GM20000 (cell line): ENCODE measurements at places on chromosomes 1 and 21.

DNA sequence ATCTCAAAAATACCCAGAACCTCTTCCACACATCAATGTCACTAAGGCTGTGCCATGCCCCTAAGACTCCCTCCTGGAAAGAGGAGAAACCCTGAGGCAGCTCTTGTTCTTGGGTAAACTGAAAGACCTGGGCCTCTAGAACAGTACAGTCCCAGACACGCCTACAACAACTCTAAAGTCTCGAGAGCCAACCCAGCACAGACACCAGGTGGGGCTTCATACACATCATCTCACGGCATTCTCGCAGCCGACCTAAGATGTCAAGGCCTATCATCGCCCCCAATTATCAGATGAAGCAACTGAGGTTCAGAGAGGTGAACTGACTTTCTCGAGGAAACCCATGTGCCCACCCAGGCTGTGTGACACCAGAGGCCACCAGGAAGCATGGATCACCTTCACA, 70.6 kb downstream of the MRPL37 start:
- DNase-seq, result no peak

- DNase-seq, result no peak
Measured at GRCh38 chr1:245754463-245754961, 599.7 kb downstream of the KIF26B start.

- DNase-seq, result peak; percentile 87
Measured at GRCh38 chr1:1959840-1960479, 40.9 kb upstream of the TMEM52 start.

DNA sequence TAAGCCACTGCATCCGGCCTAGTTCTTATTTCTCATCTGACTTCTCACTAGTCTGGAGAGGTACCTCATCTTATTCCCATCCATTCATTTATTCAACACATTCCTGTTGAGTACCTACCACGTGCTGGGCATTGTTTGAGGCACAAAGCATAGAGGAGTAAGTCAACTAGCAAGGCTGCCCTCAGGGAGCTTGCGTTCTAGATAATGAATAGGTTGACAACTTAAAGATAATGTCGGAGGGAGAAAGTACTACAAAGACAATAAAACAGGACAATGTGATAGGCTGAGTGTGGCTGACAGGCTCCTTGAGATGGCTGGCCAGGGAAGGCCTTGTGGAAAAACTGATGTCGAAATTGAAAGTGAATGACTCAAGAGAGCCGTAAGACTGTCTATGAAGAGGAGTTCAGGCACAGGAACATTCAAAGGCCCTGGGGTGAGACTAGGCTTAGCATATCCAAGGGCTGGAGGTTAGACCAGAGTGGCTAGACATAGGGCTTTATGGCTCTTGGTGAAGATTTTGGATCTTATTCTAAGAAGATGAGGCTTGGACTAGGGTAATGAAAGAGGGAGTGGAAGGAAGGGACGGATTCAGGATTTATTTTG, 18.3 kb downstream of the SPATA21 start:
- DNase-seq, result no peak

DNA sequence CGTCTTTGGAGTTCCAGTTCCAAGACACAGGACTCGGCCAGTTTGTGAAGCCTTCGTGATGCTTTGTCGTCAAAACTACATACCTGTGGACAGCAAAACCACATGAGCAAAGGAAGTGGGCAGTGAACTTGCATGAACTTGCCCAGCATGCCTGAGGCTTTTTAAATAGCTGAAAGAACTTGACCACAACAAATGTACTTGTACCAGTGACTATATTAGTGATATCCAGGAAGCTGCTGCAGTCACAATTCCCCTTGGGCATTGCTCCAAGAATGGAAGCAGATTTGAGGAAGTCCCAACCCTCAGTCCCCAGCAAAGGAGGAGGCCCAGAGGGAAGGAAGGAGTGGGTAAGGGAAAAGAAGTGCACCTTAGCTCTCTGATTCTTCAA, 2.6 kb downstream of the FUCA1 start:
- peak; percentile 38 for DNase-seq

DNA sequence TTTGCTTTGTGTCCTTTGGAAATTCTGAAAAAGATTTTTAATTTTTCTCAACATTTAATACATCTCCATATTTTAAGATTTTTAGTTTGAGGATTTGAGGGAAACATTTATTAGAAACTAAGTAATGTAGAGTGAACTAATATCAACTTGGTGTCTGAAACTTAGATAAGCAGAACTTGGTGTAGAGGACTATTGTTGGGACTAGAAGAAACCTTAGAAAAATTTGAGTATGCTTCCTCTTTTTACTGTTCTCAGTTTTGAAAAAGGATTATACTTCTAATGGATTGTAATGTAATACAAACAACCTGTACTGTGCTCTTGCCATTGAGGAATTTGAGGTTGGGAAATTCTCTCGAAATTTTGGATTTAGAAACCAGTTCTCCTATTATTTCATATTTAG, 2.4 kb downstream of the FNBP1L start:
- DNase-seq, result no peak

- DNase-seq, result no peak
Measured at GRCh38 chr21:37219761-37220432, 47.2 kb downstream of the VPS26C start.
